ENCODE measurements at places on chromosomes 3 and 15.
A peak's percentile ranks its signal among the peaks of the same experiment; 100 is the strongest.

DNA sequence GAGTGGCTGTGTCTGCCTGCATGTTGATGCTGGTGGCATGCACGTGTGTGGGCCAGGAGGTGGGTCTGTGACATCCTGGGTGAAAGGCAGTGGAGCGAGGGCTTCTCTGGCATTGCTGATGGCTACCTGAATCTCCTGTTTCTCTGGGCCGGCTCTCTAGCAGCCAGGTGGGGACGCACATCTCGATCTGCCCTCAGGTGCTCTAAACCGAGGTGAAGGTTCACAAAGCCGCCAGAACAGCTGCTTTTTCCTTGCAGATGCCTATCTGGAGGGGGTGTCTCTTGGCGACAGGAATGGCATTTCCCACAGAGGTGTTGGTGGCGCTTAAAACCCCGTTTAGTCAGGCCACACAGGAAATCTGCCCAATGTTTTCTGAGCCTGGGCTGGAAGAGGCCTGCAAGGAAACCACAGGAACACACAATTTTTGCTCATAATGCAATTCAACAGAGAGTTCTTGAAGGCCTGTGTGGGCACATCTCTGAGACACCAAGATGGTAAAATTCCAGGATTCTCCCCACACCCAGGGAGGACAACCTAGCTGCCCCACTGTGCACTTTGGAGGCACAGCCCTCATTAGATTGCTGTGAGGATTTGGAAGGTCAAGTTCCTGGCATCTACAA is 11.9 kb downstream of the TMEM158 start:
- no peak for DNase-seq

- no peak for DNase-seq
Observed at GRCh38 chr3:193095366-193095765, 145.7 kb upstream of the PLAAT1 start.

DNA sequence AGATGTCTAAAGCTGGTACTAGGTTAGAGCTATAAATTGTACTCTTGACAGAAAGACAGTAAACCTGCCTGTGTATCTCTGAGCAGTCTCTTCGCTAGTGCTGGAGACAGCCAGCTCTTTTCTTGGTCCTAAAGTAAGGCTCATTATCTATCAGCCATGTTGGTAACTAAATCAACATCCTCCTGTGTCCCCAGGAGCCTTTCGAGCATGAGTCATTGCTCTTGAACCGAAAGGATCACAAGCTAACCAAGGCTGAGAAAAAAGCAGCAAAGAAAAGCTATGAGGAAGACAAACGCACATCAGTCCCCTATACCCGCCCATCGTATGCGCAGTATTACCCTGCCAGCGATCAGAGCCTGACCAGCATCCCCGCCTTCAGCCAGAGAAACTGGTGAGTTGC is 25.0 kb upstream of the TEX264 start:
- no peak for DNase-seq

GRCh38 chr3:142881445-142882224 is 7.2 kb downstream of the PCOLCE2 start:
- DNase-seq = no peak

DNA sequence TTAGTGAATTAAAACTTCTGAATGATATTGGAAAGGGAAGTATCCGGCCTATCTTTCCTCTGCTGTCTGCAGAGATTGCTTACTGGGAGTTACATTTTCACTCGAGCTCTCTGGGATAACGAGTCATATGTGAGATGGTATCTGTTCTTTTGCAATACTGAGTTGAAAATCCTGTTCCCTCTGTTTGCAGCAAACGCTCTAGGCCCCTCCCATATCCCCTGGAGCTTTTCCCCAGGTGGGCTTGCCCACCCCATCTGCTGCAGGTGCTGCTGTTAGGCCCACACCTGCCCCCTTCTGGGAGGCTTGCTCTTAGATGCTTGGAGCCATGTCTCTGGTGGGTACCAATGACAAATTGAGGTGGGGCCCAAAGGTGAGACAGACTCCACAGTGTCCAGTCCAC is 42.7 kb upstream of the MTMR10 start:
- no peak for DNase-seq

DNA sequence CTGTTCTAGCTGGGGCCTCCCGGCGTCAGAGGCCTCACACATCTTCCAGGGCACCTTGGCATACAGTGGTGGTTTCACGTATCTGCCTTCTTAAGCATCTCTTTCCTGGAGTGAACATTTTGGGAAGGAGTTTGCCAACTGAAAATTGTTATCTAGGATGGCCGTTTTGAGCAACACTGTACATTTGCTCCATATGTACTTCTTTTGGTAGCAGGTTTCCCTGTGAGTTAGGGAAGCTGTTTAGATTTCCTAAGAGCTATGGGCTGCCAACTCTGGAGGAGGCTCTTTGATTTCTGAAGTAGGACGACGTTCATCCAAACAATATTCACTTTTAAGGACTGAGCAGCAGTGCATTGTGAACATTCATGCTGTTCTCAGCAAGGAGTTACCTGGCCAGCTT is 665.9 kb downstream of the SQOR start:
- no peak for DNase-seq

DNA sequence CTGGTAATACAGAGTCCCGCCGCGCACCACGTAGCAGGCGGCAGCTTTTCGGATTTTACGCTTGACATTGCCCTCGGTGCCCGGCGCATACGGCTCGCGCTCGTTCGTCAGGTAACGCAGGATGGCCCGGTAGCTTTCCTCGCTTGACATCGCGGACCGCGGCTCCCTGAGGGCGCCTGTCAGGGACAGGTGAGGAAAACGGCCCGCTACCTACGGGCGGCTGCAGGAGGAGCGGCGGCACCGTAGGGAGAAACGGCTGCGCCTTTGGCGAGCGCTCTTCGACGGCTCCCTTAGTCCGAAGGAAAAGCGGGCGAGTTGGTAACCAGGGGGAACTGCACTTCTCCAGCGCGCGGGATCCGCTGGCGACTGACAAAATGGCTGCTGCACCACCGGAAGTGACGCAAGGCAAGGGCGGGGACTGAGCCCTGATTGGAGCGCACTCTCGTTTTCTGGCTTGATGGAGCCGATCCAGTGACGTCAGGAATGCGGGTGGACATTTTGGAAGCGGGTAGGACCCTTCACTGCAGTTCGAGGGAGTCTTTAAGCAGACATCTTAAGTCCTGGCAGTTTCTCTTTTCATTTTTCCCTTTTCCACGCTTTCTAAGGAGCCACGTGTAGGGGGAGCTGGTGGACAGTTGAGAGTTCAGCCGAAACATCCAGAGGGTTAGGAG is at the start of gene ZBTB11:
TSS of gene ZBTB11 (minus strand) at position 368 of the 671 bp plus-strand sequence. CDS start at position 150, 218 bp downstream.
- DNase-seq = no peak

DNA sequence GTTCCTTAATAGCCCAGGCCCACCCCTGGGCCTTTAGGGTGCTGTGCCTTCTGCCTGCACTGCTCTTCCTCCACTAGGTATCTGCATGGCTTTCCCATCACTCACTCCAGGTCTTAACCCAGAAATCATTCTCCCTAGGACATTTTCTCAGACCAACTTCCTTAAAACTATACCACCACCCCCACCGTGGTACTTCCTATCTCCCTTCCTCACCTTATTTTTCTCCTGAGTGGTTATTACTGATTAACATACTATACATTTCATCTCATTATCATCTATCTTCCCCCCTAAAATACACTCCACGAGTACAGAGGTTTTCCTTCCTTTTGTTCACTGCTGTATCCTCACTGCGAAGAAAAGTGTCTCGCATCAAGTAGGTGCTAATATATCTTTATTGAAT is 115.2 kb downstream of the ANO10 start:
- no peak for DNase-seq

GRCh38 chr3:8567784-8568575 is 66.4 kb downstream of the LMCD1 start:
- DNase-seq = no peak

DNA sequence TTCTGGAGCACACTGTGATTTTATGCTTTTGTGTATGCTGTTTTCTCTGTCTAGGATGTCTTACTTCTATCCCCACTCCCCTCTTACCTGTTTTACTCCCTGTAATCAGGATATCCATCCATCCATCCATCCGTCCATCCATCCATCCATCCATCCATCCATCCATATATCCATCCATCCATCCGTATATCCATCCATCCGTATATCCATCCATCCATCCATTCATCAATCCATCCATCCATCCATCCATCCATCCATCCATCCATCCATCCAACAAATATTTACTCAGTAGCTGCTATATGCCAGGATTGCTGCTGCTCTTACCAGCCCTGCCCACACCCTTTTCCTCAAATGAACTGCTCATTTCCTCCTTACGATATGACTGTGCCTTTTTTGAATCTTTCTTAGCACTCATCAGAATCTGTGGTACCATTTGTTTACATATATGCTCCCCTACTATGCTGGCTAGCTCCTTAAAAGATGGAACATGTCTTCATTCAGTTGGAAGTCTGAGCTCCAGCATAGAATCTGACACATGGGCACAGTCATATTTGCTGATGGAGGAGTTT is 35.2 kb downstream of the USP13 start:
- DNase-seq = no peak

DNA sequence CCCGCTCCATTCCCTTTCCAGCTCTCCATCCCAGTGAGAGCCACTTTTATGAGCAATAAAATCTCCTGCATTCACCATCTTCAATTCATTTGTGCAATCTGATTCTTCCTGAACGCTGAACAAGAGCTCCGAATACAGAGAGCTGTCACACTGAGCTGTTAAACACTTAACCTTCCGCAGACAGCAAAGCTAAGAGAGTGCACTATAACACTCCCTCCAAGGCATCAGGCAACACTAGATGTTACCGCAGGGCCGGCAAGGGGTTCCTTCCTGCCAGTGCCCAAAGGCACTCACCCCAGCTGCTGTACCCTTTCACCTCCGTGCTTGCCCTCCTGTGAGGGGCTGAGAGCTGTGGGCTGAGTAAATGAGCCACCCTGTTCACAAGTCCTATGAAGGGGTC is 85.6 kb downstream of the BCHE start:
- peak; percentile 34 for DNase-seq

DNA sequence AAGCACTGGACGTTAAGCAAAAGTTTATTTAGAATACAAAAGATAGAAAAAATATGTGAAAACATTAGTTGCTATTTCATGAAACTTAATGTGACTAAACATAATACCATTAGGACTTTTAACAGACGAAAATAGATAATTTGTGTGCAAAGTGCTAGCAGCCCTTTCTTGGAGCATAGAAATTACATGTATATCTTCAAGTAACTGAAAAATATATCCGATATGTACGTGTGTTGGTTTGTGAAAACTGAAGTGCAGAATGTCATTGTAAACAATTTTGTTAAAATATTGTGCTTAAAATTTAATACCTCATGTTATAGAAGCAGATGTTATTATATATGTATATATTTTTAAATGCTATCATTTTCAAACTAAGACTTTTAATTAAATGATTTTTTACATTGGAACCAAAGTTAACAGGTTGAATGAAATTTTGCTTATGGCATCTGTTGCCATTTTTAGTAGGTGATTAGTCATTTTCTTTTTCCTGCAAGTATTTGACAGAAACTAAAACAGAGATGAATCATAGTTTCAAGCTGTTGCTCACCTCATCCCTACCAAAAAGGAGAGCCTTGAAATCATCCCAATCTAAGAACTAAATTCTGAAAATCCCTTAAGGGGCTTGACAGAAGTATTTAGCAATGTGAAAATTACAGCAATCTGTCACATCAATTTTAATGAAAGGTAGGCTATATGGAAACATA is 334.8 kb downstream of the NAALADL2 start:
- DNase-seq = no peak

GRCh38 chr3:177894081-177894728 is 642.0 kb upstream of the KCNMB2 start:
- no peak for DNase-seq

GRCh38 chr3:125002414-125003368 is 53.1 kb downstream of the HEG1 start:
- DNase-seq = no peak

GRCh38 chr3:48190911-48191310 is 2.7 kb upstream of the CDC25A start:
- DNase-seq = no peak

- DNase-seq = no peak
Observed at GRCh38 chr3:146396792-146397191, 72.6 kb downstream of the PLSCR2 start.

GRCh38 chr3:2741516-2741915 is 368.7 kb downstream of the IL5RA start:
- no peak for DNase-seq

- DNase-seq = no peak
Observed at GRCh38 chr3:3082234-3082924, 27.8 kb downstream of the IL5RA start.

- no peak for DNase-seq
Observed at GRCh38 chr3:134249296-134249841, 1.3 kb downstream of the RYK start.

DNA sequence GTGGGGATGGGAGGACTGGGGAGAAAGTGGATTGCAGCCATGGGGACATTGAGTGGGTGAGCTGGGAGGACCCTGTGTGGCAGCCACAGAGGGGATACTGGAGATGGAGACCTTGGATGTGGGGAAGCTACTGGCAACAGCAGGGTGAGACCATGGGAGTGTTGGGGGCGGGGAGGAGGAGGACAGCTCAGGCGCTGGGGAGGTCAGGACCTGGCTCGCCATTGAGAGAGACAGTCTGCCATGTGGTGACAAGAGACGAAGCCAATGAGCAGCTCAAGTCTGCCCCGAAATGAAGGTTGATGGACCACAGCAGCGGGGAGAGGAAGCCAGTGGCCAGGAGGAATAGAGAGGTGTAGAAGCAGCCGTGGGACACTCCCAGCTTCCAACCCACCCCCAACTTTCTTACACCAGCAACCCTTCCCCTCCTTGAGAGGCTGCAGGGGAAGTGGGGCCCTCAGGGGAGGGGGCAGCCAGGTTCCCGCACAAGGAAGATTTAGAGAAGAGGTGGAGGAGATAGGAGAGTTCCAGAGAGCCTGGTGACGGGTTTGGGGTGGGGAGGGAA is 118.1 kb downstream of the ASB7 start:
- no peak for DNase-seq

GRCh38 chr3:196049653-196050052 is 32.2 kb downstream of the TFRC start:
- no peak for DNase-seq

GRCh38 chr3:5011555-5012256 is 32.5 kb downstream of the BHLHE40 start:
- no peak for DNase-seq

- no peak for DNase-seq
Observed at GRCh38 chr15:69524296-69524695, 71.7 kb downstream of the RPLP1 start.

DNA sequence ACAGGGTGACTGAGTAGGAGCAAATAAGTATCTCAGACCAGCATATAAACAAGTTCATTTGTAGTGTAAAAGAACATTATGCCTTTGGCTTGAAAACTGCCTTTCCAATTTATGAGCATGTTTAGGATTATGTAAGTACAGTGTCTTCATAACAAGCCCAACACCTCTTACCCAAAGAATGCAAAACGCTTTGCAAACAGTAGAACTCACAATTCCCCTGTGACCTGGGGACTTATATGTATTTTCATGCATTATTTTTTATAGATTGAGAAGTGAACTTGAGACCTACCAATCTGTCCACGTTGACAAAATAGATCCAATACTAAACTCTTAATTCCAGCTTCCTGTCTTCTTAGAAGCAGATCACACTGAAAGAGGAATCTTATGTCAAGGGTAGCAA is 202.1 kb downstream of the TP63 start:
- DNase-seq = no peak

DNA sequence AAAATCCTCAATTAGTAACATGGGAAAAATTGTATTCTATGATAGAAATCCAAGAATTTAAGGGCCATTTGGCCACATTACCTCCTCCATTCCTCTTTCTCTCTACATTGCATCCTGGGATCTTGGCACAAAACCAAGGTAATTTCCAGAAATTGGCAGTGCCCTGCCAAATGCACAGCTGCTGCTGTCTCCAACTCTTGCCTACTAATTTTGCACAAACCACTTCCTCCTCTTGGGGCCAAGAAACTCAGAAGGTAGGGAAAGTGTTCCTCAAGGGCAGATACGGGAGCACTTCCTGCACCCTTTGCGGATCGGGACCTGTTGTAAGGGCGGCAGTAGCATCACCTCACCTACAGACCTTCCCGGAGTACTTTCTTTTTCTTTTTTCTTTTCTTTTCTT is 57.8 kb downstream of the MAP3K13 start:
- DNase-seq = no peak
